Right atrium auricular region (tissue), 2 donors: ENCODE measurements at places on chromosomes 4 and X. TPM values are rescaled to one million over a fixed set of nuclear protein-coding genes. Genes with fewer than 3 reads are reported as not detected.

Gene TRO
- total RNA-seq: 4.9 TPM

Gene STX18
- total RNA-seq: 8.8 TPM

Gene ATP11C
- total RNA-seq: 6.5 TPM

Gene CWH43
- not detected for total RNA-seq

Gene SMIM10L2A
- total RNA-seq: 6.3 TPM

Gene STPG2
- 0.37 TPM for total RNA-seq

Gene FBXO8
- 28.0 TPM for total RNA-seq

Gene GCNA
- 0.48 TPM for total RNA-seq

Gene LRP2BP
- 0.79 TPM for total RNA-seq

Gene KCND1
- total RNA-seq: 1.3 TPM

Gene SFRP2
- total RNA-seq: 1.5 TPM

Gene ADAM29
- total RNA-seq: not detected

Gene CXCL5
- not detected for total RNA-seq

Gene TCEAL8
- total RNA-seq: 66.6 TPM

Gene SEL1L3
- total RNA-seq: 5.4 TPM

Gene HSFX1
- 1.4 TPM for total RNA-seq

Gene PPEF2
- total RNA-seq: not detected

Gene UCP1
- total RNA-seq: 0.28 TPM

Gene DBET
- not detected for total RNA-seq

Gene IL2RG
- not detected for total RNA-seq

Gene TRAM1L1
- total RNA-seq: 0.41 TPM

Gene CLOCK
- total RNA-seq: 33.2 TPM

Gene UGT2A1
- total RNA-seq: not detected

Gene COL25A1
- 0.59 TPM for total RNA-seq

Gene LRBA
- total RNA-seq: 37.7 TPM

Gene FGFR3
- 2.6 TPM for total RNA-seq

Gene KLF3
- 28.8 TPM for total RNA-seq

Gene ANK2
- total RNA-seq: 332 TPM

Gene ADGRG4
- not detected for total RNA-seq

Gene NFXL1
- 8.3 TPM for total RNA-seq

Gene TKTL2
- not detected for total RNA-seq

Gene ARMCX6
- 12.3 TPM for total RNA-seq

Gene CRLF2
- total RNA-seq: not detected

Gene HS6ST2
- 0.26 TPM for total RNA-seq

Gene HDX
- total RNA-seq: 2.9 TPM

Gene GATA1
- total RNA-seq: not detected

Gene PNCK
- 42.4 TPM for total RNA-seq

Gene RNF175
- 10.2 TPM for total RNA-seq

Gene CT45A1
- not detected for total RNA-seq

Gene NUP62CL
- not detected for total RNA-seq

Gene TRPC5OS
- 0.15 TPM for total RNA-seq

Gene EGFL6
- not detected for total RNA-seq

Gene REPS2
- total RNA-seq: 14.1 TPM

Gene PRR32
- total RNA-seq: 4.8 TPM

Gene PAGE5
- not detected for total RNA-seq

Gene EIF4E
- total RNA-seq: 62.8 TPM

Gene APLN
- 2.3 TPM for total RNA-seq

Gene TMSB15A
- not detected for total RNA-seq

Gene STBD1
- total RNA-seq: 28.4 TPM

Gene DAPP1
- total RNA-seq: 1.3 TPM

Gene MAGEB3
- not detected for total RNA-seq

Gene GUCY1B1
- 11.3 TPM for total RNA-seq

Gene C4orf50
- not detected for total RNA-seq

Gene RASSF6
- total RNA-seq: not detected

Gene KLHL2
- total RNA-seq: 9.0 TPM

Gene SLC25A43
- total RNA-seq: 5.6 TPM
